CD4-positive, alpha-beta T cell treated with Interleukin-12 subunit alpha and Interleukin-12 subunit beta, for 1 hour (primary cell): ENCODE measurements at places on chromosomes 12 and 14.

- no peak for DNase-seq
Observed at GRCh38 chr12:120321382-120322202, 6.0 kb downstream of the PLA2G1B start.

GRCh38 chr12:123671876-123672275 lies 963 bp downstream of the TCTN2 start:
- DNase-seq = no peak

- no peak for DNase-seq
Observed at GRCh38 chr12:89895591-89895990, 187.0 kb upstream of the ATP2B1 start.

DNA sequence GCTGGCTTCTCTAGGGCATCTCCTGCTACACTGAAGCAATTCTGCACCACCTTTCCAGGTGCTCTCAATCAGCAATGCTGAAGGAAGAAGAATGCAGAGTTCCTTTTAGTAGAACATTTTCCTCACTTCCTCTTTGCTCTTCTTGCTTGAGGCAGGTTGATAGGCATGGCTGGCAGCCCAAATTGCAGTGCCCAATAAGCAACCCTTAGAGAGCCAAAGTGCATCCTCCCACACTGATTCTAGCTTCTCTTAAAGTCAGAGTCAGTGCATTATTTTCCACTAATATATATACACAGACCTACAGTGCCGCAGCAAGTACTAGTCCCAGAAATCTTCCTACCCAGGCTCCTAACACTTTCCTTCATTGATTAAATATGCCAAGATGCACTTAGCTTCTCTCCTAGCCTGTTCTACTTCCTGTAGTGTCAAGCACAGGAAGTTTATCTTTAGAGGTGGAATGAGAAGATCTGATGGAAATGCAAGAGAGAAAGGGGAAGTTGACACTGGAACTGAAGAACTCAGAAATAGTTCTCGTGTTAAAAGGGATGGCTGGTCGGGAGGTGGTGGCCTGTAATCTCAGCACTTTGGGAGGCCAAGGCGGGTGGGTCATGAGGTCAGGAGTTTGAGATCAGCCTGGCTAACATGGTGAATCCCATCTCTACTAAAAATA lies 132.7 kb downstream of the SSPN start:
- no peak for DNase-seq

- DNase-seq = no peak
Observed at GRCh38 chr12:123065676-123066383, 85.1 kb downstream of the PITPNM2 start.

- DNase-seq = no peak
Observed at GRCh38 chr12:100566887-100567637, 6.4 kb upstream of the GAS2L3 start.

- no peak for DNase-seq
Observed at GRCh38 chr14:51652168-51653078, 713 bp downstream of the FRMD6 start.

- no peak for DNase-seq
Observed at GRCh38 chr14:32230695-32231280, 27.7 kb upstream of the RNU6-8 start.

- no peak for DNase-seq
Observed at GRCh38 chr12:42130672-42131402, 13.8 kb downstream of the GXYLT1 start.

- no peak for DNase-seq
Observed at GRCh38 chr12:54631988-54632728, 2.5 kb downstream of the LACRT start.

DNA sequence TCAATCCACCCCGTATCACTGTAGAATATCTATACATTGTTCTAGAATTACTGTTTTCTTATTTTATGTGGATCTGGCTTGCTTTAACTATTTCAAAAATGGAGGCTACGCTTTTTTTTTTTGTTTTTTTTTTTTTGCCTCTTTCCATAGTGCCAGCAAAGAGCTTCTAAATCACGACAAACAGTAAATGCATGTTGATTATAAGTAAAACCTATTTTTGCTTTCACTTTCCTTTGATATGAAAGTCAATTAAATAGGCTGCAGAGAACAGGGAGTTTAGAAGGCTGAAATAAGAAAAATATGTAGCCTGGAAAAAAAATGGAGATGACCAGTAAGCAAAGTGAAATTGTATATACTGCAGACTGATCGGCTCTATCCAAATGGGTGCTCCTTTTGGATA lies 112.3 kb upstream of the AMIGO2 start:
- no peak for DNase-seq

GRCh38 chr12:39772821-39773259 lies 153.2 kb upstream of the ABCD2 start:
- no peak for DNase-seq

DNA sequence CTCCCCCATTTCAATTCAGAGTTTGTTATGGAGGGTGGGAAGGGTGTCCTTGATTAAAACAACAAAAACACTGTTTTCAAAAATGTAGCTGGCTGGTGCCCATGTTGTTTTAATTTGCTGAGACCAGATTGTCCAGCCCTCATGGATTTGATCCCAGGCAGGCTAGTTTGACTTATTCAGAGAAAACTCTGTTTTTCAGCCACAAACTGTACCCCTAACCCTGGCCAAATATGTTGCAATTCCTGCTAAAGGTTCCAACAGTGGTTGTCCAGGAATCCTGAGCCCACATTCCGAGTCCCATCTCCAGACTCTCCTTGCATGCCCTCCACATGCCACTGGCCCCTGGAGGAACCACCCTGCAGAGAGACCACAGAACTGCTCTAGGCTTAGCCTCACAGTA lies 36.0 kb downstream of the MAP1LC3B2 start:
- no peak for DNase-seq

- DNase-seq = no peak
Observed at GRCh38 chr14:38910092-38910491, 192.9 kb downstream of the SEC23A start.

GRCh38 chr12:71551529-71551928 lies 111.9 kb downstream of the LGR5 start:
- DNase-seq = no peak

DNA sequence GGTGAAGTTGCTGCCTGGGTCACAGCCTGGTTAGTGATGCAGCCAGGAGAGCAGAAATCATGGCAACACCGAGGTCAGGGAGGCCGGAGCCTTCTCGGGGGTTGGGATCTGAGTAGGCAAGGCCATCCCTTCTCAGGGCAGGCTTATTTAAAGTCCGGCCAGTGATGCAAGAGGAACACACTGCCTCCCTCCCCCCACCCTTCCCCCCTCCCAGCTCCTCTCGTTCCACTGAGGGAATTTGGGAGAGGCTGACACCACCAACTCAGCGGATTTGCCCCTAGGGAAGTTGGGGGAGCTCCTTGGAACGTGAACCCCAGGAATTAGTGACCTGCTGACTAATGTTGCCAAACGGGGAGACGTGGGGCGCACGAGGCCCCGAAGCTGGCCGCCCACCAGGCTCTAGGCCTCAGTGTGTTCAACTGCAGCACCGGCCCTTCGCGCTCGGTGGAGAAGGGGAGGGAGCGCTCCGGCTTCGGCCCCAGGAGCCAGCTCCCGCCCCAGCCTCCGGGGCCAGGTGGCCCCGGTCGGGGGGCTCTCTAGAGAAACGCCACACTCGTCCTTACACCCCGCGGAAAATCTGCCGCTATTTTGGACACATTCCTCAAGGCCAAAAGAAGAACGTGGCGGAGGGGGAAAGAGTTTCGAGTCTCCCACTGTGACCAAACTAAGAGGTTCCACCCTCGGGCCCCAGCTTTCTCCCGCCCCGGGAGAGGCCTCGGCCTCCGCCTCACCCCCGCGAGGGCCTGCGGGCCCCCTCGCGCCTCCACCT lies 1.6 kb downstream of the CTDSP2 start:
- no peak for DNase-seq

GRCh38 chr12:85949253-85949652 lies 75.2 kb downstream of the NTS start:
- no peak for DNase-seq

GRCh38 chr12:111249757-111250156 lies 119.1 kb downstream of the PHETA1 start:
- DNase-seq = no peak

DNA sequence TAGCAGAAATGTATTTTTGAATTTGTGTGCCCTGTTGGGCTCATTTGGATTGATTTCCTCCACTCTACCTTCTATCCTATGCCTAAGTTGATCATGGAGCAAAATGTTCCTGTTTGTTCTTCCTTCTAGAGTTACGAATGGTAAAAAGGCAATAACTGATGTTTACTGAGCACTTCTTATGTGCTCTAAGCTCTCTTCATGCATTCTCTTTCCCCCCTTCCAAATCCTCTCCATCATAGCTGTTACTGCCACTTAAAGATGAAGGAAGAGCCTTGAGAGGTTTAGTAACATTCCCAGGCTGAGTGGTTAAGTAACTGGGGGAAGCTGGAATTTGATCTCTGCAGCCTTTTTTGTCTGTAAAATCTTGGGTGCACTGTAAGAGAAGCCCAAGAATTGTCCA lies 60.1 kb downstream of the CHST11 start:
- no peak for DNase-seq

DNA sequence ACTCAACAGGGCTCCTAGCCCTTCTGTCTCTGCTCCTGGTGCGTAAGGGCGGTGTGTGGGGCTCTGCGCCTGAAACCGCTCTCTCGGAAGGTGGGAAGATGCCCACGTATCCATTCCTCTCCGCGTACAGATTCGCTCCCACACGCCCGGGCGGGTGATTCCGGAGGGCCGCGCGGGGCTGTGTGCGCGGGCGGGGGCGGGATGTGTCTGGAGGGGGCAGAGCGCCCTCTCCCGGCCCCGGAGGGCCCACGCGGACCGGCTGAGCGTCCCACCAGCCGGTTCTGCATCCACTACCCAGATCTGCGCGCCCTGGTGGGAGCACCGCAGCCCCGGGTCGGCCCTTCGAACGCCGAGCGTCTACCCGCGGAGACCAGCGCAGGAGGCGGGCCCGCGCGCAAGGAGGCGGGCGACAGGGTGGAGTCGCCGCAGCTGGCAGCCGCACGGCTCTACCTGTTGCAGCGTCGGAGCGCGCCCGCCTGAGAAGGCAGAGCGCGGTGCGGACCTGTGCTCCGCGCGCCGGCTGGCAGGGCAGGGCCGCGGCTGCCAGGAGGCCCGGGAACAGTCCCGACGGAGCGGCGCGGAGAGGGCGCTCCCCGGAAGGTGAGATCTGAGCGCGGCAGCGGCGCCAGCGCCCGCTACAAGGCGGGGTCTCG lies 1.4 kb upstream of the KCNK13 start:
- peak; percentile 36 for DNase-seq

DNA sequence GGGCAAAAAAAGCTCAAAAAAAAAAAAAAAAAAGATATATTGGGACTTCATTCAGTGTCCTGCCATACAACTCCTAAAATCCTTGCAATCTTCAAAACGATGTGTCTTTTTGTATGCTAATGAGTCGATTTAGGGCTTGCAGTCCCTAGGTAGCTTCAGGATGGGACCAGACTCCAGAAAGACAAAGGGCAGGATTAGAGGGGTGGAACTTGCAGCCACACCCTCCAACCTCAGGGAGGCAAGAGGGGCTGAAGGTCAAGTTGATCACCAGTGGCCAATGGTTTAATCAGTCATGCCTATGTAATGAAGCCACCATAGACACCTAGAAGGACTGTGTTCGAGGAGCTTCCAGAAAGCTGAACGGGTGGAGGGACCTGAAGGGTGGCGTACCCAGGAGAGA lies 29.3 kb downstream of the TEAD4 start:
- no peak for DNase-seq

DNA sequence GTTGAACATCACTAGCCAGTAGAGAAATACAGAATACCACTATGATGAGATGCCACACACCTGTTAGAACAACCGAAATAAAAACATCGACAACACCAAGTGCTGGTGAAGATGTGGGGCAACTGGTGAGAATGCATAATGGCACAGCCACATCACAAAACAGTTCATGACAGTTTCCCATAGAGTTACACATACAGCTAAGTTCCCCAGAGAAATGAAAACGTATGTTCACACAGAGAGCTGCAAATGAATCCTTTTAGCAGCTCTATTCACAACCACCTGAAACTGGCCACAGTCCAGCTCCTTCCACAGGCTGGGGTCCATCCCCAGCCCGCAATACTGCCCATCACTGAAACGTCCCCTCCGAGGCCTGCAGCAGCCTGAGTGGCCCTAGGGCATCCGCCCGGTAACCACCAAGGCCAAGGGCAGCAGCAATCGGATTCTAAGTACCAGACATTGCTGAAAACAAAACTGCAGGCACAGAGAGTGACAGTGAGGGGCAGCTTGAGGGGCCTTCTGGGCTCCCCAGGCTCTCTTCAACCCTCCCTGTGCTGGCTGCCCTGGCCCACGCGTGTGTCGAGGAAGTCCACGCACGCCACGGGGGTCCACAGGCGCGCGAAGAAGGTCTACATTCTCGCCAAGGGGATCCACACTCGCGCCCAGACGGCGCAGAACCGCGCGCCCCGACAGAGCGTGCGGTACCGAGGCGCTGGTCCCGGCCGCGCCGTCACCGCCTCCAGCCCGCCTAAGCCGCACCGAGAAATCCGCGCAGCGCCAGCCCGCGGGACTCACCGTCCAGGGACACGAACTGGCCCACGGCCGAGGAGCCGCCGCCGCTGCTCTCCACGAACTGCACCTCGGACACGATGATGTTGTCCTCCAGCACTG lies 903 bp downstream of the BRF1 start:
- no peak for DNase-seq

- DNase-seq = no peak
Observed at GRCh38 chr14:104926619-104927431, 2.1 kb downstream of the PLD4 start.

DNA sequence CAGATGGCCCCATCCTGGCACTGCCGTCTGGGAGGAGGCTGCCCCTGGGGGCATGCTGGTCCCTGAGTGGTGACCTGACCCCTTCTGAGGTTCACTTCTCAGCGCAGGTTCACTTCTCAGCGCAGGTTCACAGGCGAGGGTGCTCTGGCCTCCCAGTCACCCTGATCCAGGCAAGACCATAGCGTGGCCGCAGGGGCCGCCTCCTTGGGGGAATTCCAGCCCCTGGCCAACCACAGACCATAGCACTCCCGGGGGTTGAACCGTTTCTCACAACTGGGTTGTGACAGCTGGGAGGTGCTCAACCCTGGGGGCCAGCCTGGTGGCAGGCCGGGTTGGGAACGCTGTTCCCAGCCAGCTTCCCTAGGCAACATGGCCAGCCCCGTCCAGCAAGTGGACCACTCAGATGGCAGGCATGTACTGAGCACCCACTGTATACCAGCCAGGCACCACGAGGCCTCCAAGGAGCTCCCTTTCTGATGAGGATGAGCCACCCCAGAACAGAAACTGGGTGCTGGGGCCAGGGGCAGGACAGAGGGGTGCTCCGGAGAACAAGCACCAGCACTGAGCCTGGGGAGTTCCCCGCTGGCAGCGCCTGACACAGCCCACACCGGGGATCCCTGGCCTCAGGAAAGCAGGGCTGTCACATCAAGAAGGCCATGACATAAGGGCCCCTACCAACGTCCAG lies 28.3 kb upstream of the ZFP36L1 start:
- DNase-seq = peak; percentile 32

- no peak for DNase-seq
Observed at GRCh38 chr14:32224737-32225377, 21.8 kb upstream of the RNU6-8 start.

- peak; percentile 58 for DNase-seq
Observed at GRCh38 chr14:99603471-99604277, at the start of gene CCDC85C. CCDC85C (minus strand) TSS chr14:99604207; CDS start chr14:99603959, 248 bp downstream.

- no peak for DNase-seq
Observed at GRCh38 chr12:121443911-121444841, 44.3 kb downstream of the RNF34 start.
